Progenitor cell of endocrine pancreas (in vitro differentiated cells): ENCODE measurements at places on chromosomes 2 and 18.

GRCh38 chr2:195057001-195057400 lies 600.0 kb upstream of the SLC39A10 start:
- no peak for DNase-seq

- DNase-seq = no peak
These were observed 46.9 kb upstream of the CNOT11 start for GRCh38 chr2:101205521-101206479.

DNA sequence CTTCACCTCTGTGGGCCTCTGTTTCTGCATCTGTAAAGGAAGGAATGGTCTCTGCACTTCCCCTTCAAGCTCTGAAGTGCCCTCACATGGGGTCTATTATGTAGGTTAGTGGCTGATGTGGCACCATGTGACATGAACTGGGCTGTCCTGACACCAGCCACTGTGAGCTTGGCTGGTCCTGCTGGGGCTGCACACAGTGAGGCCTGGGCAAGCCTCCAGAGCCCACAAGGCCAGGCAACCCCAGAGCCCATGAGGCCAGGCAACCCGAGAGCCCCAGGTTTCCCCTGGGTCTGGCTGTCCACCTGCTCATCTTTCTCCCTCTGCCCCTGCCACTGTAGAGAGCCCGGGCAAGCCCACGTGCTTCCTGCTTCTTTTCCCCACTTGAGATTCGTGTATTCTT lies 150.1 kb upstream of the SMAD2 start:
- DNase-seq = no peak

DNA sequence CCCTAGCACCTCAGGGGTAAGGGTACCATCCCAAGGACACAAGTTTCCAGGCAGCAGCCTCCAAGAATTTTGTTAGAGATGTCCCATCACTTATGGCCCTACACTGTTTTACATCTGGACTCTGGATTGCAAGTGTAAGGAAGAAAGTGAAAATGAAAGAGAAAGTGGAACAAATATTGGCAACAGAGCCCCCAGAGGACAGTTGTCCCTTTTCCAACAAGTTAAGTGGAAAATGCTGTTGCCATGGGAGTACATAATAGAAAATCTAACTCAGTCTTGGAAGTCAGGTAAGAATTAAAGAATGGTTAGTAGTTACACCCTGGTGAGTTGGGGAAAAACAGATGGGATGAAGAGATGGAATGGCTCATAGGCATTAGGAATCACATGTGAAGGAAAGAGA lies 50.6 kb downstream of the TTC21B start:
- DNase-seq = no peak

DNA sequence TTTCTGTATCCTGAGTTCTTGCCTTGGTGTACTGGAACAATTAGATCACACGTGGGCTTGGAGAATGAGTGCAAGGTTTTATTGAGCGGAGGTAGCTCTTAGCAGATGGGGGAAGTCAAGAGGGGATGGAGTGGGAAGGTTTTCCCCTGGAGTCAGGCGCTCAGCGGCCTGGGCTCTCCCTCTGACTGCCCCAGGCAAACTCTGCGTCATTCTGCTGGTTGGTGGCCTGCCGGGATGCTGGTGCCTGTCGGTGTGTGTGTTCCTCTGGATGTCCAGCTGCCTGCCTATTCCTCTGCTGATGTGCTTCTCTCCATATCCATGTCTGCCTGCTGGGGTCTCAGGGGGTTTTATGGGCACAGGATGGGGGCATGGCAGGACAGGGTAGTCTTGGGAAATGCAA lies 111.0 kb downstream of the TRIB2 start:
- DNase-seq = no peak

DNA sequence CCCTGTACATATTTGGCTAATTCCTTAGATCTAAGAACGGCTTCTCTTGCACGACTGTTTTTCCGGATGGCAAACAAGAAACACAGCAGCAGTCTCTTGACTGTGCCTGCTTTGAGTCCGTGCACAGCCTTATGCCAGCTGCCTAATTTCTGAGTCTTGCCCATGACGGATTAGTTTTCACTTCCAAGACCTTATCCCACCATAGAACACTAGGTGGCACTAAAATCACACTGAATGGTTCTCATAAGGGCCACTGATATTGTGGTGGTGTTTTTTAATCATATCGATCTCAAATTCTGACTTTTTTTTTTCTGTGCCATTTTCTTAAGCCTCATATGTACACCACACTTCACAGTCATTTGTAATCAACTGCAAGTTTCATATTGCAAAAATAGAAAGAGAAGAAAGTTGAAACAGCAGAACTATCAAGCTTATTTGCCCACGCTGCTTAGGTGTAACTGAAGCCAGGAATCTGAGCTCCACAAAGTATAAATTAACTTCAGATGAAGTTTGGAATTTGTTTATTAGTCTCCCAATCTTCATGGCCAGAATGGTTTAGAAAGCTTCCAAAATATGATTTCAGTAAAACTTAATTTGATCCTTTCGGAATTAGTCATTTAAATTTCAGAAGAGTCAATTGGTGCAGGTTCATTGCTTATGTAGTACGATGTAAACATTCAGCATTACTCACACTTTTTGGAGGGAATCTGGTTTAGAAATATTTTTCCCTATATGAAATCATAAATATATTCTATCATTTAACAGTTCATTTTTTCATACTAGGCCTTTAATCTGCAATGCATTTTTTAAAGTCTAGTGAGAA lies 45.5 kb upstream of the SCN7A start:
- peak; percentile 27 for DNase-seq

DNA sequence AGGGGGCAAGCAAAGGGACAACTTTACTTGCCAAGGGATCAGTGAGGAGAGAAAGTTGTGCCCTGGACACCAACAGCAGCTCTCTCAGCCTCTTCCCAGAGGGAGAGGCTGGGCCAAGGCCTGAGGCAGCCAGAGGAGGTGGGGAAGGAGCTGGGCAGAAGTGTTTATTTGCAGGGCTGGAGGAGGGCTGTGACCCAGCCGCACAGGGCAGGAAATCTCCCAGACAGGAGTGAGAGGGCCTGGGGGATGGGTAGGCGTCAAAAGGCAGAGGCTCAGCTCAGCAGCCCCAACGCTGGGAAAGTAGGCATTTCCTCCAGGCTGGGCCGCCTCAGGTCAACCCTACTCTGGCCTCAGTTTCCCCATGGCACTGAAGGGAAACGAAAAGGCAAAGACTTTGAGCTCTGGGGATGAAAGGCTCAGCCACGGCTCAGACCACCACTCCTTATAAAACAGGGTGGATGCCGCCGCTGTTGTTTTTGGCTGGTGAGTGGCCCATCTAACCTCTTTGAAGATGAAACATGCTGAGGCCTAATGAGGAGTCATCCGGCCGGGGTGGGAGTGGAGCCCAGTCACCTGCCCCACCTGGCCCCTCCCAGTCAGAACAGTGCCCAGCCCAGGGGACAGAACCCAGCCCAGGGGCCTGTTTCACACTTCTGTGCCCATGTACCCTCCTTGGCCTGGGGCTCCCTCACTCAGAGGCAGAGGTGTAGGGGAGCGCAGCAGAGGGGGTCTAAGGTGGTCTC lies 21.9 kb upstream of the SEMA4C start:
- no peak for DNase-seq
